ENCODE measurements at places on chromosomes 5 and 9.

- no peak for DNase-seq
Observed at GRCh38 chr5:120228262-120229031, 235.7 kb upstream of the PRR16 start.

- no peak for DNase-seq
Observed at GRCh38 chr5:126515337-126515736, 79.7 kb downstream of the ALDH7A1 start.

DNA sequence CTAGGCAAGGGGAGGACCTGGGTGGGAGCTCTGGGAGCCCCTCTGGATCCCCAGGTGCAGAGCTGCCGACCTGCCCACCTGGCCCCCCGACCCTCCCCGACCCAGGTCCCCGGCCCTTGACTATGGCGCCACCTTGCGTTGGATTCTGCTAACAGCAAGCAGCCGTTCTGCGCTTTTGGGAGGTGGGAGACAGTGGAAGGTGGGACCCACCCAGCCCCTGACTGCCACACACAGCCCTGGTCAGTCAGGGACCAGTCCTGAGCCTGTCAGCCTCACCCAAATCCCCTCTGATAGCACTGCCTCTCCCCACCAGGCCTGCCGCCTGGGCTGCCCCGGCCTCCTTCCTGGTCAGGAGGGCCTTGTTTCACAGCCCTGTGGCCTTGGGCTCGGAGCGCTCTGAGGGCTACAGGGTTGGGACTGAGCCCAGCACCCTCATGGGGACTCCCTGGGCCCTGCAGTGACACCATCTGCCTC is 77.9 kb downstream of the HMCN2 start:
- DNase-seq, result no peak

DNA sequence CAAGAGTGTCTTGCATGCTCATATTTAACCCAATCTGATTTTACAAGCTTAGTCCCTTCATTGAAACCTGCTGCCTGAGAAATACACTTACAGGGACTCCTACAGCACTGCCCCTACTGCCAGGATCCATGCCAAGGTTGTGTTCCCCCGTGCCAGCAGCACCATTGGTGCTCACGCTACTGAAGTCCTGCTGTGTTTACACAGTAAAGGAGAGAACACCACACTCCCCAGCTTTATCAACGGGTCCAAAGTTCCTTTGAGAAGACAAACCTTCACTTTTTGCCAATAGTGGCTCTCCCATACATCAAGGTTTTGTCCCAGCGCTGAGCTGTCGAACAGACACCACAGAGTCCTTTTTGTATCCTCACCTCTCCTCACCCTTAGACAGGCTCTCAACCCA is 155.1 kb upstream of the WWC1 start:
- no peak for DNase-seq

GRCh38 chr5:117494188-117494587 is 919.6 kb upstream of the SEMA6A start:
- no peak for DNase-seq

DNA sequence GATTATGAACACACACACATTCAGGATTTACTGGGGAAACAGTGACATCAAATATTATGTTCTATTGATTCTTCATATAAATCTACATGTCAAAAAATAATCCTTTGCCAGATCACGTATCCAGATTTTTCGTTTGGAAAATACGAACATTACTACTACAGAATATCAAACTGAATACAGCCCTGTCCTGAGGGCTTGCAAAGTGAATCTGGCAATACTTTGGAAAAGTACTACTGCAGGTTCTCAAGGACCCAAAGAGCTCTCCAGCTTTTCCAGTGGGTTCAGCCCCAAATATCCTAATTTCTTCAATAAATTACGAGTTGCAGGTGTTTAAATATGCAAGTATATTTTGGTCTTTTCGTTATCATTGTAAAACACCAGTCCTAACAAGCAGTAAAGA is 411 bp upstream of the NDUFS4 start:
- DNase-seq, result no peak

DNA sequence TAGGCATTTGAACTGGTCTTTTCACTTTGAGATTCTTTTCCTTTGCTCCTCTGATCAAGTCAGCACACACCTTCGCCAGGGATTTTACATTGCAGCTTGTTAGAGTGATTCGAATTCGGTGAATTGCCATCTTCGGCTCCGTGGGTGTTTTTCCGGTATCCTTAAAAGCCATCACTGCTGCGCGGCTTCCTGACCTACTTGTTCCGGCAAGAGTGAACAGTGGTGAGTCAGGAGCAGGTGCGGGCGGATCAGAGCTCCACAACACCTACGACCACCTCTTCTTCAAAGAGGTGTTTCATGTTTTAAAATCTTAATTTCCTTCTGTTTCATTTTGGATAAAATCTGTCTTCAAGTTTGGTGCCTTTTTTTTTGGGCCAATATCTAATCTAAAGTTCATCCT is 134.6 kb downstream of the TMC1 start:
- no peak for DNase-seq

- no peak for DNase-seq
Observed at GRCh38 chr5:80934751-80935150, 25.4 kb upstream of the RASGRF2 start.

- no peak for DNase-seq
Observed at GRCh38 chr9:112629671-112630485, 88.0 kb downstream of the INIP start.
